ENCODE measurements at places on chromosomes 11 and 22.

DNA sequence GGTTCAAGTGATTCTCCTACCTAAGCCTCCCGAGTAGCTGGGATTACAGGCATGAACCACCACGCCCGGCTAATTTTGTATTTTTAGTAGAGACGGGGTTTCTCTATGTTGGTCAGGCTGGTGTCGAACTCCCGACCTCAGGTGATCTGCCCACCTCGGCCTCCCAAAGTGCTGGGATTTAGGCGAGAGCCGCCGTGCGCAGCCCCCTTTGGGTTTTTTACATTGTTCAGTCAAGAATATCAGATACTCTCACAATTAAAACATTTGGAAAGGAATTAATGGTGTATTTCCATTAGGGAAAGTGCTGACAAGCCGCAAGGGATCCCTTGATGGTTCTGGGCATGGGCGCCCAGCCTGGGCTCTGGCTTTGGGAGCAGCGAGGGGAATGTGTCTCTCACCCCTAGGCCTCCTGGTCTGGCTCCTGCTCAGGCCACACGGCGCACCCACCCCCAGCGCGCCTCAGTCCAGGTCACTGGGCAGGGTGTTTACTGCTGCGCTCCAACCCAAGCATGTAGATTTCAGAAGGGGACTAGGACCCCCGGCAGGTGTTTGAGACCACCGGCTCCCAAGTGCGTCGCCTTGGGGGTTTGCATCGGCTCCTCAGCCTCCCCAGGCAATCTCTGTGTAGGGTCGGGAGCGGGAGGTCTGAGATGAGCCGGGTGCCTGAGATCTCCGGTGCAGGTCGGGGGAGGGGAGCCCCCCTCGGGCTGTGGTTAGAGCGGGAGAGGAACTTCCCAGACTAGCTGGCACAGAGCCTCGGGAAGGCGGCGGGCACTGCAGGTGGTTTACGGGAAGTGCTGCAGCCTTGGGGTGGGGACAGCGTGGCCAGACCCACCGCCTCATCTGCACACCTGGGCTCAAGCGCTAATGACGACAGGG, 809 bp upstream of the IRF7 start:
- no peak for DNase-seq

DNA sequence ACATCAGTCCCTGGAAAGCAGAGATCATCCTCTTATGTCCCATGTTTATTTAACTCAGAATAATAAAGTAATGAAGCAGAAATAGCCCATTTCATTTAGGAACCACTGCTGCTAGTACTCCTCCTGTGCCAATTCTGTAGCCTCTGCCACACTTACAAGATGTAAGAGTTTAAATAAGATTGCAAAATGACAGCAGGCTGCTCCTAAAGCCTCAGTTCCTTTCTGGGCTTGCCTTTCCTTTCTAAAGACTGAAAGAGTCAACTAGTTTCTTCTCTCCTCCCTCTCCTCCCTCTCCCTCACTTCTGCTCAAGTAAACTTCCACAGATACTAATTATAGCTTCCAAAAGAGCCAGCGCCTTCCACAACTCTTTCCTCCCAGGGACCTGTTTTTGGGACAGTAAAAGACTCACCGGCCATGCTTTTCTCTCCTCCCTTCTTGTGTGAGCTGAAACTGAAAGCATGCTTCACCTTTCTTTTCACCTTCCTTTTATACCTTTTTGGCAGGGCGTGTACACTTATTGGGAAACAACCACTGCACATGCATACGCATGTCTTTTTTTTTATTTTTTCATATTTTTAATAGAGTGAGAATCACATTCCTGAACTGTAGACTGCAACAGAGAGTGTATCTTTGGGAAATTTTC, 26.1 kb upstream of the CARD16 start:
- DNase-seq, result no peak

DNA sequence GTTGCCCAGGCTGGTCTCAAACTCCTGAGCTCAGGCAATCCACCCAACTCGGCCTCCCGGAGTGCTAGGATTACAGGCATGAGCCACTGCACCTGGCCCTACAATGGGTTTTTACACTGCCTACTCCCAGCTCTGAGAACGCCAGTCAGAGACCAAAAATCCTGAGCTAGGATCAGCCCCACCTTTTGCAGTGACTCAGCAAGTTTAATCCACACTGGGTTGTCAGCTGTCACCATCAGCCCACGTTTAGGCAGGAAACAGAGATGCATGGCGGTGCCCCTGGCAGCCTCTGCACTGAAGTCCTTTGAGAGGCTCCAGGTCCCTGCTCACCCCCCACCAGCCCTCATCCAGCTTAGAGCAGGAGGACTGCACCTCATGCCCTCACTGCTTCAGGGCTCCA, 117.6 kb downstream of the ARHGAP8 start:
- DNase-seq, result no peak

- DNase-seq, result no peak
Observed at GRCh38 chr22:29150701-29151100, 55.0 kb upstream of the EMID1 start.

GRCh38 chr22:21941921-21942320, 10.7 kb downstream of the PPM1F start:
- DNase-seq, result no peak

DNA sequence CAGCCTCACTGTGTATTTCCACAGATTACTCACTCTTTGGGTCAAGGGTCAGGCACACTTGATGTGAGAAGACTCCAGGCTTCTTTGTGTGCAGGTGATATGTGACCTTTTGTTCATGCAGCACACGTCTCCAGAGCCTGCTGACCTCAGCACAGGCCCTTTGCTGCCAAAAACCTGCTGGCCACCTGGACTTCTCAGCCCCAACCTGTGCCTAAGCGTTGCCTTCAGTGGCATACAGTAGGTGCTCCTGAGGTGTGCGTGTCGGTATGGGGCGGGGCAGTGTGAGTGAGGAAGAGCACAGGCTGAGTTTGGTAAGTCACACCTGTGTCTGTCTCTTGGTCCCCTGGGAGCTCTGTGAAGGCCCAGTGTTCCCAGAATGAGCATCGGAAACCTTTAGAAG, 58.1 kb downstream of the WNT11 start:
- no peak for DNase-seq

DNA sequence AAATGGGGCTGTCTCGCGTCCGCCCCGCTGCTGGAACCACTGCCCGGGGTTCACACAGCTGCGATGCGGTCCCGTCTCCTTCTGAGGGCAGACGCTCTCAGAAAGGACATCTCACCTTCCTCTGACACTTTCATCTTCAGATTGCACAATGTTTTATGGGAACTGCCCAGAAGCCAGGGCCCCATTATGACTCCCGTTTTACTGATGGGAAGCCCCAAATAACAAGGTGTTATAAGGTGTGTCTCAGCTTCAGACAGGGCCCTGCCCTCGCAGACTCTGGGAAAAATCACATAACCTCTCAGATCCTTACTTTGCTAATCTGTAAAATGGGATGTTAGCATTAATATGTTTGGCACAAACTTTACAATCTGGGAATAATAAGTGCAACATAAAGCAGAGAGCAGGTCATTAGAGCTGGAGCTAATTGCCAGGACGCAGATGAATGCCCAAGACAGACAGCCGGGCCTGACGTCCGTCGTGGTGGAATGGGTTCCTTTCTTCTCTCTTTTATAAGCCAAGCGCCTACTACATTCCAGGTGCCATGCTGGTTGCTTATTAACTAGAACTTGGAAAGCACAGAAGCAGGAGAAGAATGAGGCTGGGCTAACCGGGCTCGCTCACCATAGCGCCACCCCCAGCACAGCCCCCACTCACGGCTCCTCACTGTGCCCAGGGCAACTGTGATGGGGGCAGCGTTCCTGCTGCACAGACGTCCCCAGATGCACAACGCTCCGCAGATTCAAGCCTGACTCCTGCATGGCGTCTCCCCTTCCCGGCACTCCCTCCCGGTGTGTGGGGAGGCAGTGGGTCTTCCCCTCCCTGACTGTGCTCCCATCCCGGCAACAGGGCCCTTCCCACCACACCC, 43.8 kb downstream of the TRMU start:
- DNase-seq, result no peak

DNA sequence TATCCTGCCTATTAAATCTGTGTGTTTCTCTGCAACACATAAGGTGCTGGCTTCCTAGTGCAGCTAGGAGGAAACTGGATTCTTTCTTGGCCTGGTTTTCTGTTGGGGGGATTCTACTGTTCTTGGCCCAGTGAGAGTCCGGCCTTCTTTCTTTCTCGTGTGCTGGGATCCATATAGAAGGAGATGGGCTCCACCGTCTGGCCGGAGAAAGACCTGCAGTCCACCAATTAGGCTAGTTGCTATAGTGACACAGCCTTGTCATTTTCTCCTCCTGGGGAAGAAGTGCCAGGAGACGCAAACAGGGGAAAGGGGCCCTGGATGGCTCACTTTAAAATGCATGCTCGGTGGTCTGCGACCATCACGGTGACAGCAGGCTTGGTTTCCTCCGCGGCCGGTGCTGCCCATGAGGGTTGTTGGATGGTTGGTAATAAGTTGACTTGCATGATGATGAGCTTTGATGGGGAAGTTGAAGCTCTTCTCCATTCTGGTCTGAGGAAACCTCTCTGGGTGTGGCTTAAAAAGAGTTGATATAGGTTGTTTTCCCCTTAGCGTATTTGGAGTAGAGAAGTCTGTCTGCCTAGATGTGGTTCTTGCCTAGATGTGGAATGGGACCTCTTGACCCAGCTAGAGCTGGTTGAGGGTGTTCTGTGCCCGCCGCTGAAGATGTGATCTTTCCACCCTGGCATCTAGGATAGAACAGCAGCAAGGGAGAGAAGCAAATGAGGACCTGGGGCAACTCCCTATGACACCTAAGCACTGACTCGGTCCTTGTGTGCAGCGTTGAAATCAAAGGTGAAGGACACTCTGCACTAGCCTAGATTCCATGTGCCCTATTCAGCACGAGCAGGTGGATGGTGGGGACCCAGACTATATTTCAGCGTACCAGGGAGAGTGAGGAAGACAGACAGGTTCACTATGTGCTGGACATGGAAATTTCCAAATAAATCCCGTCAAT, 1335.0 kb downstream of the BRD1 start:
- DNase-seq, result peak; percentile 35

DNA sequence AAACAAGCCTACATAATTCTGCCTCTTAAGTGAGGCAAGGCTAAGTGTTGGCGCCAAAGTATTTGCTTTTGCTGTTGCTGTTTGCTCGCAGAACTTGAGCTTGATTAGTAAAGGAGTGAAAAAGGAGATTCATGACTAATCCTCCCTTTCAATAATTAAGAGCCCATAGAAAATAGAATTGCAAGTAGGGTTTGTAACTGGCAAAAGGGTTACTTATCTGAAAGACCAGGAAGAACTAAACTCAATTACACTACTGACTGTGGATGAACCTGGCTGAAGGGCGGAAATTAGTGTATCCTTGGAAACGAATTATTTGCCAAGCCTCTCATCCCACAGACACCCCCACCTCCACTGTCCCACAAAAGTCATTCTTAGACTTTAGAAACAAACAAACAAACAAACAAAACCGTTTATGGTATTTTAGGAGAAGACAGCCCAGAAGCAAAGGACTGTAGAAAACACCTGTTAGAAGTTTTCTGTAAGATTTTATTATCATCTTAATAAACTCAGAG, 411 bp upstream of the EXPH5 start:
- no peak for DNase-seq

DNA sequence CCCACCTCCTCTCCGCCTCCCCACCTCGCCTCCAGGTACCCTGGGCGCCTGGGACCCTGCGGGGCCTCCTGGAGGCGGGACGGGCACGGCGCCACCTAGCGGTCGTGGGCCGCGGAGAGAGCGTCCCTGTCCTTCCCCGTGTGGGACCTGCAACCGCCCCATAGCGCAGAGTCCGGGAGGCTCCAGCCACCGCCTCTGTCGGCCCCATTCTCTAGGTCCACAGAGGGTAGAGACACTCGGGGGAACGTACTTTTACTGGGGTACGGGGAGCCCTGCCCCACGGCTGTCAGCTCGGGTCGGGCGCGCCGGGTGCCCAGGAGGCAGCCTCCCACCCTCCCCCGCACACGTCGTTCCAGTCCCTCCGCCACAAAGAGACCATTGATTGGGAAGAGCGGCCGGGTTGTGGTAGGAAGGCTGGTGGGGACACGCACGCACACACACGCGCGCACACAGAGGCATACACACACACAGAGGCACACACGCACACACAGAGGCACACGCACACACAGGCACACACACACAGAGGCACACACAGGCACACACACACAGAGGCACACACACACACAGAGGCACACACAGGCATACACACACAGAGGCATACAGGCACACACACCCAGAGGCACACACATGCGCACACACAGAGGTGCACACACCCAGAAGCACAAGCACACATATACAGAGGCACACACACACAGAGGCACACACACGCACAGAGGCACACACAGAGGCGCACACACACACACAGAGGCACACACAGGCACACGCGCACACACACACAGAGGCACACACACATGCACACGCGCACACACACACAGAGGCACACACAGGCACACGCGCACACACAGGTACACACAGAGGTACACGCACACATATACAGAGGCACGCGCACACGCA, 12.6 kb upstream of the NECTIN1 start:
- DNase-seq, result peak; percentile 64

GRCh38 chr22:20605328-20605727, 97.9 kb downstream of the MED15 start:
- no peak for DNase-seq

DNA sequence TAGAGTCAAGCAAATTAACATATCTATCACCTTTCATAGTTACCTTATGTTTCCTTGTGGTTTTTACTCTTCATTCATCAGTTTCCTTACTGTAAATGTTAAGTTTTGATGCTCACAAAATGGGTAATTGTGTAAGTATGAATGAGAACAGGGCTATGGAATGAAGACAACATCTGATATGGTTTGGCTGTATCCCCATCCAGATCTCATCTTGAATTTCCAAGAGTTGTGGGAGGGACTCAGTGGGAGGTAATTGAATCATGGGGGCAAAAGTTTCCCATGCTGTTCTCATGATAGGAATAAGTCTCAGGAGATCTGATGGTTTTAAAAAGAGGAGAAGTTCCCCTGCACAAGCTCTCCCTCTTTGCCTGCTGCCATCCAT, 107.6 kb downstream of the CCDC34 start:
- DNase-seq, result no peak

DNA sequence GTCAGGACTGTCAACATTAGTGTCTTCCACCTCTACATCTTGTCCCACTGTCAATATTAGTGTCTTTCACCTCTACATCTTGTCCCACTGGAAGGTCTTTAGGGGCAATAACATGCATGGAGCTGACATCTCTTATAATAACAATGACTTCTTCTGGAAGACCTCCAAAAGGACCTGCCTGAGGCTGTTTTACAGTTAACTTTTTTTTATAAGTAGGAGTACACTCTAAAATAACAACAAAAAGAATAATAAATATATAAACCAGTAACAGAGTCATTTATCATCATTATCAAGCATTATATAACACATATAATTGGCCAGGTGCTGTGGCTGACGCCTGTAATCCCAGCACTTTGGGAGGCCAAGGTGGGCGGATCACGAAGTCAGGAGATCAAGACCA, 57.5 kb downstream of the PAK1 start:
- no peak for DNase-seq

- no peak for DNase-seq
Observed at GRCh38 chr22:48908547-48908946, 919.1 kb downstream of the BRD1 start.

- DNase-seq, result peak; percentile 93
Observed at GRCh38 chr22:31970490-31971444, 26.4 kb downstream of the YWHAH start.

GRCh38 chr11:12321217-12321937, 56.0 kb upstream of the PARVA start:
- no peak for DNase-seq

GRCh38 chr11:103997082-103997481, 39.4 kb upstream of the DDI1 start:
- DNase-seq, result no peak
